ENCODE measurements at places on chromosomes 5 and 9. TPM values are rescaled to one million over a fixed set of nuclear protein-coding genes. Genes with fewer than 3 reads are reported as not detected.

- no peak overlapping the region for H3K27ac ChIP-seq
- peaks cover 16% of the 10 kb centered on the region for H3K36me3 ChIP-seq
- DNase-seq = peak; percentile 81
- peak overlapping the region; percentile 99 for H3K4me3 ChIP-seq
- peaks cover 80% of the 10 kb centered on the region for H3K4me1 ChIP-seq
- H3K27me3 ChIP-seq = no peaks in the 10 kb centered on the region
These were observed 2.6 kb downstream of the SLC31A1 start for GRCh38 chr9:113223963-113224362.

- peaks cover 12% of the 10 kb centered on the region for H3K36me3 ChIP-seq
- peaks cover 10% of the 10 kb centered on the region for H3K4me1 ChIP-seq
- H3K4me3 ChIP-seq = peak overlapping the region; percentile 19
- peak; percentile 36 for DNase-seq
- H3K27ac ChIP-seq = no peak overlapping the region
These were observed 3.9 kb upstream of the SPATA9 start for GRCh38 chr5:95686651-95687050.

GRCh38 chr9:31137176-31138160 is 1247.0 kb upstream of the ACO1 start:
- no peak overlapping the region for H3K27ac ChIP-seq
- H3K27me3 ChIP-seq = no peaks in the 10 kb centered on the region
- no peak overlapping the region for H3K4me3 ChIP-seq
- no peaks in the 10 kb centered on the region for H3K4me1 ChIP-seq

The RETREG1 gene
- not detected for total RNA-seq

The TMEFF1 gene
- 2.0 TPM for total RNA-seq

GRCh38 chr9:126295516-126295915 is 31.1 kb upstream of the MVB12B start:
- H3K27ac ChIP-seq = no peak overlapping the region
- DNase-seq = no peak
- no peaks in the 10 kb centered on the region for H3K4me1 ChIP-seq
- no peaks in the 10 kb centered on the region for H3K36me3 ChIP-seq
- peaks cover 44% of the 10 kb centered on the region for H3K27me3 ChIP-seq

DNA sequence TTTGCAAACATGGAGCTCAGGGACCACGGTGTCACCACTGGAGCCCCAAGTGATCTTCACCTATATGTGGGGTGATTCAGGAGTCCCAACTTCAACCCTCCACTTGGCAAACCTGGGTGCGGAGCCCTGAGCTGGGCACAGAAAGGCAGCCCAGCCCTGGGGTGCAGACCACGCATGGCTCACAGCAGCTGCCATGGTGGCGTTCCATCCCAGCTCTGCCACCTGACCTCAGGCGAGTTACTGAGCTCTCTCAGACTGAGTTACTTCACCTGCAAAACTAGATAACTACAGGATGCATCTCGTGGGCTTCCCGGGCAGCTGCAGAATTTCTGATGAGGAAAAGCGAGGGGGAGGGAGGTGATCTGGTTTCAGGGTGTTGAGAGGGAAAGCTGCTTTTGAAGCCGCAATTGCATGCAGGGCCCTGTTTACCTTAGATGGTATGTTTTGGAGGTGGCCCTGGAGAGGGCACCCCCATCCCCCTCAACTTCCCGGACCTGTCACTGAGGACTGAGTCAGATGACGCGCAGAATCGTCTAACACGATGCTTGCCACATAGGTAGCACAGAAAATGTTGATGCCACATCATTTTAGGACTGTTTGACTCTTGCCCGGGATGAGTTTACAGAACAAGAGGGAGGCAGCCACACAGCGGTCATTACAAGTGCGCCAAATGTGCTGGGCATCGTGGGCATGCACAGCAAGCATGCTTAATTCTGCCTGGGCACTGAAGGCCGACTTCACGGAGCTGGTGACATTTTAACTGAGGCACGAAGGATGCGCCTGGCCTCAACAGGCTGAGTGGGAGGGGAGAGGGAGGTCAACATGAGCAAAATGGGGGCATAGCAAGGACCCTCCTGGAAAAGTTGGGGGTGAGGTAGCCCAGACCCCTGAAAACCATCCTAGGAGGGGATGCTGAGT is 154.6 kb downstream of the COL23A1 start:
- no peak overlapping the region for H3K4me3 ChIP-seq
- no peak overlapping the region for H3K27ac ChIP-seq
- no peak for DNase-seq
- H3K36me3 ChIP-seq = peaks cover 4% of the 10 kb centered on the region

DNA sequence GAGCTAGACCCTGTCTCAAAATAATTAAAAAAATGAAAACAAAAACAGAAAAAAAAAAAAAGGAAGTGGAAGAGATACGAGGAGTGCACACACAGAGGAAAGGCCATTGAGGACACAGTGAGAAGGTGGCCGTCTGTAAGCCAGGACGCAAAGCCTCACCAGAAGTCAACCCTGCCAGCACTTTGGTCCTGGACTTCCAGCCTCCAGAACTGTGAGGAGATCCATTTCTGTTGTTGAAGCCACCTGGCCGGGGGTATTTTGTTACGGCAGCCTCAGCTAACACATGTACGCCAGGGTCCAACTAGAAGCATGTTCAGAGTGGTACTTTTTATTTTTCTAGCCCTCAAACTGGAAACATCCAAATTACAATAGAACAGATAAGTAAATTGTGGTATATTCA is 21.8 kb downstream of the SLC35D2 start:
- peaks cover 21% of the 10 kb centered on the region for H3K36me3 ChIP-seq
- no peak overlapping the region for H3K4me3 ChIP-seq
- H3K27me3 ChIP-seq = peaks cover 1% of the 10 kb centered on the region
- no peaks in the 10 kb centered on the region for H3K4me1 ChIP-seq

GRCh38 chr5:133742431-133742988 is 130.2 kb upstream of the FSTL4 start:
- H3K27me3 ChIP-seq = peaks cover 26% of the 10 kb centered on the region
- no peaks in the 10 kb centered on the region for H3K36me3 ChIP-seq
- DNase-seq = no peak
- H3K4me3 ChIP-seq = no peak overlapping the region
- H3K4me1 ChIP-seq = peaks cover 8% of the 10 kb centered on the region

DNA sequence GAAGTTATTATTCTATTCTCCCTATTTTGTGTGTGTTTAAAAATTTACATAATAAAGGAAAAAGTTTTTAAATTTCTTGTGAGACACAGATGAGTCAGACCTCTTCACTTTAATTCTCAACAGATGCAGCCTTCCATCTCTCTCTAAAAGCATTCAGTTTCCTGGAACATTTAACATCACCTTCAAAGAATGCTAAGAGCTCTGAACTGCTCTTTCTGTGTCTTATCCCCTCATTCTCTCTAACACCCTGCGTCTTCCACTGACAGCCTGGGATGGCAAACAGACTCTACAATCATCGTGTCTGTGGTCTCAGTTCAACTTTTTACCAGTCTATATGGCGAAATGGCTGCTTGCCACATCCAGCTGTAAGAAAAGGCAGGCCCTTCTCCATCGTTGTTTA is 173.0 kb downstream of the HINT1 start:
- H3K27me3 ChIP-seq = no peaks in the 10 kb centered on the region
- H3K27ac ChIP-seq = no peak overlapping the region
- no peak for DNase-seq
- H3K4me1 ChIP-seq = no peaks in the 10 kb centered on the region
- no peaks in the 10 kb centered on the region for H3K36me3 ChIP-seq
- no peak overlapping the region for H3K4me3 ChIP-seq

The SPARC gene
- total RNA-seq = 3,664 TPM

GRCh38 chr5:91135475-91136248 is 247.5 kb downstream of the ARRDC3 start:
- DNase-seq = no peak
- no peaks in the 10 kb centered on the region for H3K36me3 ChIP-seq
- no peak overlapping the region for H3K4me3 ChIP-seq
- H3K27ac ChIP-seq = no peak overlapping the region
- peaks cover 19% of the 10 kb centered on the region for H3K4me1 ChIP-seq
- peaks cover 2% of the 10 kb centered on the region for H3K27me3 ChIP-seq
